Activated CD4-positive, alpha-beta T cell treated with anti-CD3 and anti-CD28 coated beads, Interleukin-2, amount 10 ng/mL, durations not matched to agents 7 days and 5 days (primary cell): ENCODE measurements at places on chromosomes 1 and 21. TPM values are rescaled to one million over a fixed set of nuclear protein-coding genes. Genes with fewer than 3 reads are reported as not detected.
A peak's percentile ranks its signal among the peaks of the same experiment; 100 is the strongest.

- no peak overlapping the region for H3K4me3 ChIP-seq
- H3K27me3 ChIP-seq, result peaks cover 27% of the 10 kb centered on the region
- no peaks in the 10 kb centered on the region for H3K36me3 ChIP-seq
- peaks cover 1% of the 10 kb centered on the region for H3K4me1 ChIP-seq
- no peak overlapping the region for H3K27ac ChIP-seq
These were observed 146.0 kb upstream of the KIAA0040 start for GRCh38 chr1:175338387-175339135.

- H3K4me3 ChIP-seq, result no peak overlapping the region
- no peaks in the 10 kb centered on the region for H3K27me3 ChIP-seq
- no peak for DNase-seq
- H3K4me1 ChIP-seq, result no peaks in the 10 kb centered on the region
These were observed 143.5 kb downstream of the SLC30A10 start for GRCh38 chr1:219784660-219785381.

ST6GALNAC3 gene
- total RNA-seq, result 0.02 TPM

ZZZ3 gene
- 34.2 TPM for total RNA-seq

GRCh38 chr1:169572187-169572586 is 14.1 kb downstream of the F5 start:
- H3K36me3 ChIP-seq, result peaks cover 30% of the 10 kb centered on the region
- peaks cover 12% of the 10 kb centered on the region for H3K4me1 ChIP-seq
- no peaks in the 10 kb centered on the region for H3K27me3 ChIP-seq
- no peak overlapping the region for H3K27ac ChIP-seq
- DNase-seq, result no peak

GRCh38 chr1:72397786-72398185 is 115.4 kb upstream of the NEGR1 start:
- H3K4me1 ChIP-seq, result no peaks in the 10 kb centered on the region
- no peaks in the 10 kb centered on the region for H3K36me3 ChIP-seq
- no peak overlapping the region for H3K27ac ChIP-seq
- no peak overlapping the region for H3K4me3 ChIP-seq

DNA sequence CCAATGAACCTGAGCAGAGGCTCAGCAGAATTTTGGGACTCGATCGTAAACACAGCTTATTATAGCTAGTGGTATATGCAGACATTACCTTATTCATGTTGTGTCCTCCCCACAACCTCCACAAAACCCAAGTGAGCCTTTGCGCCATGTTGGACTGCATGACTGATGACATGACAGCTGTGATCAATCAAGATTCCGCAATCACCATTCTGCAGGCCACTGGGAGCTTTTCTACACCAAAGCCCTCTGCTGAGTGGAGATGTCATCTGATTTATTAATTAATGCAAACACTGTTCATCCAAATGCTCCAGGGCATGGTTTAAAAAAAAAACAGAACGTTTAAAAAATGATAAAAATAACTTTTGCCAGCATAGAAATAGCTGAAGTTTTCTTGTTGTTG is 7.9 kb upstream of the SRP9 start:
- H3K27ac ChIP-seq, result no peak overlapping the region
- H3K27me3 ChIP-seq, result no peaks in the 10 kb centered on the region
- no peak for DNase-seq

DNA sequence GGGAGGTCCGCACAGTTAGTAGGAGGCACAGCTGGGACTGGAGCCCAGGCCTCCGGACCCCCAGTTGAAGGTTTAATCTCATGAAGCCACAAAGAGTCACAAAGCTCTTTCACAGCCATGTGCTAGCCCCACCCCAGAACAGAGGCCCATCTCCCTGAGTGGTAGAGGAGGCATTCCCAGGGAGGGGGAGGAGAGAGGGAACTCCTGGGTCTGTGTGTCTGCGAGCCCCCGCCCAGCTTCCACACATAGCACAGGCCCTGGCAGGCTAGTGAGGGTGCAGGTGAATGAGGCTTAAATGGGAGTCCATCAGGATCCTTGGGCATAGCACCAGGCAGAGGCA is 197.8 kb downstream of the MATN1 start:
- no peaks in the 10 kb centered on the region for H3K36me3 ChIP-seq
- no peaks in the 10 kb centered on the region for H3K4me1 ChIP-seq
- H3K27ac ChIP-seq, result no peak overlapping the region
- H3K27me3 ChIP-seq, result peaks cover 6% of the 10 kb centered on the region

DNA sequence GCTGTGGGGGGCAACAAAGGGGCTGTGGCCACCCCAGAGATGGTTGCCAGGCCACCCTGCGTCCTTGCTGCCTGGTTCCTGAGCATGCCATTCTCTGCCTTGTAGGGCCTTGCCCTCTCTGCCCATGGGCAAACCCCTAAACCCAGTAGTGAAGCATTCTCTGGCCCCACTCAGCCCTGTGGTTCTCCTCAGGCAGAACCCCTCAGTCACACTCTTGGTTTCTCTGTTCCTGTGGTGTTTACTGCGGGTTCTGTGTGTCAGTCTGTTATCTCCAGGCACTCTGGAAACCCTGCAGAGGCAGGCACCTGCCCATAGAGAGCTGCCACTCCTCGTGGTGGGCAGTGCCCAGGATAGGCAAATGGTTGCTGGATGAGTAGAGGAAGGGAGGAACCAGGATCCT is 41.1 kb upstream of the IL19 start:
- H3K4me1 ChIP-seq, result peaks cover 50% of the 10 kb centered on the region
- no peak for DNase-seq
- H3K27ac ChIP-seq, result no peak overlapping the region
- H3K36me3 ChIP-seq, result peaks cover 27% of the 10 kb centered on the region
- no peak overlapping the region for H3K4me3 ChIP-seq
- H3K27me3 ChIP-seq, result no peaks in the 10 kb centered on the region

CSRP1 gene
- total RNA-seq, result 82.4 TPM

GRCh38 chr21:17671733-17672132 is 59.0 kb upstream of the BTG3 start:
- no peak for DNase-seq
- H3K4me1 ChIP-seq, result no peaks in the 10 kb centered on the region
- H3K27ac ChIP-seq, result no peak overlapping the region

CLCA4 gene
- total RNA-seq, result not detected

GRCh38 chr1:19429611-19430010 is 55.7 kb downstream of the CAPZB start:
- H3K4me1 ChIP-seq, result peaks cover 55% of the 10 kb centered on the region
- H3K36me3 ChIP-seq, result peaks cover 24% of the 10 kb centered on the region
- H3K27me3 ChIP-seq, result no peaks in the 10 kb centered on the region

TRABD2B gene
- not detected for total RNA-seq

DNA sequence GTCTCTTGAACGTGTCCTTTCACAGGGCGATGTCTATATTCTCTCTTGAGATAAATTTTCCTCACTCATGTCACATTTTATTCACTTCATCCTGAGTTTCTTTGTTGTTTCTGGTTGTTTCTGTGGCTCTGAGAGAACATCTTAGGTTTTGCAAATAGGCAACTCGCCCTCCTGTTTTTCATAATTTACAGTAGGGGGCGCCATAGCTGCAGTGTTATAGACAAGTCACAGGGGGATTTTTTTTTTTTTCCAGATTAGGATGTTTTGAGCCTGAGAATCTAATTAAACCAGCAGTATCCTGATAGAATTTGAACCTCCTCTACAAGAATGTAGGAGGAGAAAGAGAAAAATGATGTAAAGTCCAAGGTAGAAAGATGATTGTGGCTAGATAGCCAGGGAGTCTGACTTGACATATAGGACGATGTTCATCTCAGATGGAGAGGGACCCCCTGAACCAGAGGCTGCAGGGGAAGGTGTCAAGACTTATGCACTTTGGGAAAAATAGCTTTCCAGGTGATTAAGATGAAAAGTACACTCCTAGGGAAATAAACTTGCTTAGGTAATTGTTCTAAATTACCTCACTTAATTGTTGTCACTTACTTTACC is 76.3 kb downstream of the ZP4 start:
- H3K4me1 ChIP-seq, result no peaks in the 10 kb centered on the region
- H3K36me3 ChIP-seq, result no peaks in the 10 kb centered on the region
- no peak for DNase-seq
- H3K4me3 ChIP-seq, result no peak overlapping the region
- peaks cover 3% of the 10 kb centered on the region for H3K27me3 ChIP-seq
- H3K27ac ChIP-seq, result no peak overlapping the region

GRCh38 chr21:40717028-40717427 is 129.9 kb downstream of the DSCAM start:
- H3K4me1 ChIP-seq, result no peaks in the 10 kb centered on the region
- no peak for DNase-seq
- no peaks in the 10 kb centered on the region for H3K36me3 ChIP-seq
- H3K4me3 ChIP-seq, result no peak overlapping the region
- no peak overlapping the region for H3K27ac ChIP-seq
- no peaks in the 10 kb centered on the region for H3K27me3 ChIP-seq

DNA sequence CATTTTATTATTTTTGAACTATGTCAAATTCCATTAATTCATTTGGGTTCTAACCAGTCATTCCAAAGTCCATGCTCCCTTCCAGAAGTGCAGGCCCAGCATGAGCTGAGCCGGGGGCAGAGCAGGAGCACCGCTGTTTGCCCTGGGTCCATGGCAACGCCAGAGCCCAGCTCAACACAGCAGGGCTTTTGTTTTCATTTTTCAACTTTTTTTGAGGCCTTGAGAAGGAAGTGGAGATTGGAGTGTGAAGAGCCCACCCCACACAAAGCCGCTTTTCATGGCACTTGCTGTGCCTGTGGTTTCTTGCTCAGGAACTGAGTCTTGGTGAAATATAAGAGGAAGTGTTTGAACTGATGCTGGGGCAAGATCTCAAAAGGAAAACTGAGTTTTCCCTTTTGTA is 13.2 kb upstream of the PRMT2 start:
- H3K27me3 ChIP-seq, result no peaks in the 10 kb centered on the region
- H3K36me3 ChIP-seq, result peaks cover 16% of the 10 kb centered on the region
- peak; percentile 66 for DNase-seq
- H3K27ac ChIP-seq, result peak overlapping the region; percentile 90
- H3K4me1 ChIP-seq, result peaks cover 57% of the 10 kb centered on the region

- H3K27me3 ChIP-seq, result no peaks in the 10 kb centered on the region
- no peak overlapping the region for H3K4me3 ChIP-seq
- no peak overlapping the region for H3K27ac ChIP-seq
- no peak for DNase-seq
- H3K4me1 ChIP-seq, result peaks cover 3% of the 10 kb centered on the region
These were observed 11.7 kb downstream of the ADPRS start for GRCh38 chr1:36100376-36100775.

GRCh38 chr21:16241479-16241963 is 511.7 kb downstream of the USP25 start:
- no peaks in the 10 kb centered on the region for H3K36me3 ChIP-seq
- no peak overlapping the region for H3K4me3 ChIP-seq
- no peak overlapping the region for H3K27ac ChIP-seq
- no peaks in the 10 kb centered on the region for H3K27me3 ChIP-seq
- no peak for DNase-seq

- peaks cover 62% of the 10 kb centered on the region for H3K4me1 ChIP-seq
- H3K27ac ChIP-seq, result peak overlapping the region; percentile 89
- peak overlapping the region; percentile 83 for H3K4me3 ChIP-seq
- peak; percentile 16 for DNase-seq
These were observed 6.8 kb downstream of the MIER1 start for GRCh38 chr1:66931590-66931989.

DNA sequence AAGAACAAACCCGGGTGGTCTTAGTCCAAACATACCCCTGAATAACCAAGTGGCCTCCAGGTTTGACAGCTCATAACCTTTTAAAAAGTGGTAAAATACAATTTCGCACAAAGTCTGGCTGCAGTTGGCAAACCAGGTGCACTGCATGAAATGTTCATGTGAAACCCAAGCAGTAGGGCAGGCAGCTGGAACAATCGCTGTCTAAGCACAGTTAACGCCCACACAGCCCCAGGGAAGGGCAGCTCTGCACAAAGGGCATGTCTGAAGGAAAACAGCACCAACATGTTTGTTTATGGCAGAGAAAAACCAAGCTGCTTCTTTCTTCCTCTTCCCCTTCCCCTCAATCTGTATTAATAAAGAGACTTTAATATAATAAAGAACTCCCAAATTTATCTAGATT is 49.5 kb downstream of the KIAA1614 start:
- no peak for DNase-seq
- H3K27me3 ChIP-seq, result no peaks in the 10 kb centered on the region
- peaks cover 27% of the 10 kb centered on the region for H3K36me3 ChIP-seq
- H3K4me3 ChIP-seq, result no peak overlapping the region
- no peaks in the 10 kb centered on the region for H3K4me1 ChIP-seq

DNA sequence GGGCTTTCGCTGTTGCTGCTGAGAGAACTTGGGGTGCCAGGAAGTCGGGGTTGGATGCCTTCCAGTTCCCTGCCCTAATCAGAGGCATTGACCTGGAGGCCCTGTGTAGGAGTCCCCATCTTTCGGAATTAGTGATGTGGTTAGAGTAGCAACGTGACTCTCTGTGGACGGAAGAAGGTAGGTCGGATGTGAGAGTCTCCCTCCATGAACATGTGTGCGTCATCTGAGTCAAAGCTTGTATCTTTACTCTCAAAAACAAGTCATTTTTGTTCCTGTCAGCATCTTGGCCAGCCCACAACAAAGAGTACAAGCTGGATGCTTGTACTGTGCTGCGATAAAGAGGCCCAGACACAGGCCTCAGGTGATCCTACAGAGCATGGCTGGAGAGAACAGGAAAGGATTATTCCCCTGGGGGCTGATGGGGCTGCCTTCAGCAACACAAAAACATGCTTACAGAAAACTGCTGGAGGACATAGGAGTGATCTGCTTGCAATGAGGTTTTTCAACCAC is 31.0 kb upstream of the IL10 start:
- H3K4me3 ChIP-seq, result peak overlapping the region; percentile 28
- peaks cover 32% of the 10 kb centered on the region for H3K27me3 ChIP-seq
- no peaks in the 10 kb centered on the region for H3K36me3 ChIP-seq
- peak; percentile 91 for DNase-seq
- H3K4me1 ChIP-seq, result peaks cover 74% of the 10 kb centered on the region
- peak overlapping the region; percentile 89 for H3K27ac ChIP-seq

GRCh38 chr1:219701476-219701875 is 88.6 kb upstream of the ZC3H11B start:
- no peaks in the 10 kb centered on the region for H3K36me3 ChIP-seq
- DNase-seq, result no peak
- no peak overlapping the region for H3K27ac ChIP-seq
- no peaks in the 10 kb centered on the region for H3K27me3 ChIP-seq
- H3K4me3 ChIP-seq, result no peak overlapping the region
- H3K4me1 ChIP-seq, result no peaks in the 10 kb centered on the region

- peaks cover 9% of the 10 kb centered on the region for H3K4me1 ChIP-seq
- H3K27ac ChIP-seq, result no peak overlapping the region
- peaks cover 19% of the 10 kb centered on the region for H3K36me3 ChIP-seq
These were observed 52.7 kb downstream of the PKN2 start for GRCh38 chr1:88736633-88737248.

GRCh38 chr21:15534450-15534886 is 195.3 kb upstream of the USP25 start:
- H3K4me3 ChIP-seq, result no peak overlapping the region
- H3K27ac ChIP-seq, result no peak overlapping the region
- peaks cover 3% of the 10 kb centered on the region for H3K27me3 ChIP-seq

- peak overlapping the region; percentile 31 for H3K4me3 ChIP-seq
- peaks cover 83% of the 10 kb centered on the region for H3K4me1 ChIP-seq
- H3K27me3 ChIP-seq, result no peaks in the 10 kb centered on the region
These were observed 6.7 kb downstream of the PTTG1IP start for GRCh38 chr21:44866780-44867179.

TRIM67 gene
- total RNA-seq, result not detected
